ENCODE measurements at places on chromosomes 5 and 9.

- no peak for DNase-seq
Observed at GRCh38 chr5:141485321-141486055, 658 bp downstream of the PCDHGC4 start.

DNA sequence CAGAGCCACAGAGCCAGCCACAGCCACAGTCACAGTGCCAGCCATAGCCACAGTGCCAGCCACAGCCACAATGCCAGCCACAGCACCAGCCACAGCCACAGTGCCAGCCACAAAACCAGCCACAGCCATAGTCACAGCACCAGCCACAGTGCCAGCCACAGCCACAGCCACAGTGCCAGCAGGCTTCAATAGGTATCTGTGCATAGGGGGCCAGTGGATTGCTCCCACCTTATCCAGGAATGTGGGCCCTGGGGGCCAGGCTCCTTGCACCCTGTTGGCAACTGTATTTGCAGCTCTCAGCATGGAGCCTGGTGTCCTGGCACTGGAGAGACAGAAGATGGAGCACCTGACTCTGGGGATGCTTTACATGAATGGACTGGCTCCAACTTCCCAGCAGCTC lies 111.7 kb upstream of the IRX2 start:
- DNase-seq, result no peak

- DNase-seq, result no peak
Observed at GRCh38 chr9:93669116-93669957, 93.0 kb downstream of the PHF2 start.

DNA sequence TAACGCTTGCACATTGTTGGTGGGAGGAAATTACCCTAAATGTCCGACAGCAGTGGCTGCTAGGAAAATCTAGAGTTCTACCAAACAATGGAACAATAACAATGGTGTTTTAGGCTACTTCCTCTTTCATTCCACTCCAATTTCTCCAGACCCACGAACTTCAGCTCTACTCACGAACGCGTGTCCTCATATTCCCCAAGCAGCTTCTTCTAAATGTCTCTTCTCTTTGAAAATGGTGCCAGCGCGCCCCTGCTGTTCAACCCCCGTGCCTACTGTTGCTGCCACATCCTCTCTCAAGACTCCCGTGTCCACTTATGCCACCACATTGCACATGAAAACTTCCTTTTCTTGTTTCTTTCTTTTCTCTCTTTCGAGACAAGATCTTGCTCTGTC lies 25.6 kb downstream of the OR2V2 start:
- peak; percentile 62 for DNase-seq

GRCh38 chr9:27108981-27109541 lies at the start of gene TEK:
TSS of gene TEK (plus strand) at chr9:27109225. CDS start at chr9:27109591, 366 bp downstream.
- no peak for DNase-seq

DNA sequence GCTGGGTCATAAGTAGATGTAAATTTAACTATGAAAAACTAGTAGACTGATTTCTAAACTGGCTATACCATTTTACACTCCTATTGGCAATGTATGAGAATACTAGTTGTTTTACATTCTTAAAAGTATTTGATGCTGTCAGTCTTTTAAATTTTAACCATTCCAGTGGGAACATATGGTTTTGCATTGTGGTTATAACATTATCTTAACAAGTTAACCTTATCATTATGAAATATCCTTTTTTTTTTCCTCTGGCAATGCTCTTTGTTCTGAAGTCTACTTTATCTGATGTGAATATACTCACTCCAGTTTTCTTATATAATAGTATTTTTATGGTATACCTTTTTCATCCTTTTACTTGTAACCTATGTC lies 548.9 kb upstream of the CLINT1 start:
- no peak for DNase-seq

DNA sequence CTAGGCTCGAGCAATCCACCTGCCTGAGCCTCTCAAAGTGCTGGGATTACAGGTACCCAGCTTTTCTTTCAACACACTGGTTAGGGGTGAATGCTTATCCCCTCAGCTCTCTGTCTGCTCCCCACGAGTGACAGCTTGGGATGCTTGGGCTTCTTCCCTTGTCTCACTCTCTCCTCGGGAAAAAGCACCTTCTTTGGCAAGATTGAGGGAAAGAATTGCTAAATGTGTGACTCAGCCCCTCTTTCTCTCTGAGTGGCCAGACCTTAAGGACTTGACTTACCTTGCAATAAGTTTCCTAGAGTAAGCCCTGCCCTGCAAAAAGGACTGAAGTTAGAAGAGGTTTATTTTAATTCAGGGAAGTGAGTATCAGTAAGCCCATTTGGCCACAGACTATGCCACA lies 68.1 kb upstream of the ERBIN start:
- no peak for DNase-seq

DNA sequence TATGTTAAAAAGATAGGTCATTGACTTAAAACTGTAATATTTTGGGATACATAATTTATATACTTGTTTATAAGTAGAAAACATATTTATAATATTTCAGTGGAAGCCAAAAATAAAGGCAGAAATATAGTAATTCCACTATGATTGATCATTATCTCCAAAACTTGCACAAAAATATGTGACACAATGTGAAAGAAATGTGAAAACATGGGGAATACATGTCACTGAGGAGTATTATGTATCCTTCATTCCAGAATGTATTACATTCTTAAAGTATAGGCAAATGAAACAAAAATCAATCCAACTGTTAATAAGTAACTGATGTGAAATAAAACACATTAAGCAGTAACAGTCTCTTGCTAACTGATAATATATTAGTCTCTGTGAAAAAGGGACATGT lies 236.7 kb downstream of the CDH18 start:
- no peak for DNase-seq

- no peak for DNase-seq
Observed at GRCh38 chr5:108278285-108279240, 103.3 kb downstream of the FBXL17 start.

GRCh38 chr5:36861871-36862270 lies 14.7 kb upstream of the NIPBL start:
- no peak for DNase-seq

- no peak for DNase-seq
Observed at GRCh38 chr5:10691826-10692785, 68.9 kb downstream of the DAP start.

DNA sequence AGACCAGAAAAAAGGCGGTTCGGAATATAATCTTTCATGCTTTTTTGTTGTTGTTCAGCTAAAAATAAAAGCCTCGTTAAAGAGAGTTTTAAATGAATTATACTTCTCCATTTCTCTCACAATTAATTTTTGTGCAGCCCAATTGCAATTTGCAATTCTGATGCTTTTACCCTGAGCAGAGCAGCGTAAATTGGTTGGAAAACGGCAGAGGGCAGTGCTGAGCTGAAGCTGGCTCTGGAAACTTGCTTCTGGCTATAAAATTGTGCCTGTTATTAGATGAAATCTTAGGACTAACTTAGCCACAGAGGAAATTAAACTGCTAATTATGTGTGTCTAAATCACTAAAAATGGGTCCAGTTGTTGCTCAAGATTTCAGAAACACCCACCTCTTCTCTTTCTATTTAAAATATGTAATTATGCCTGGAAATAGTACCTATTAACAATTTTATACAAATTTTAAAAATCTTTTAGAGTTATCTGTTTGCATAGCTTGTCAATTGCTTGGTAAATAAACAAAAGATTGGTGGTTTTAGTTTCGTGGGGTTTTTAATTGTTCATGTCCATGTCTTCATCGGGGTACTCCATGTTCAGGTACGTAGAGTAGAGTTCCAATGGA lies 441.8 kb upstream of the TLE4 start:
- peak; percentile 1 for DNase-seq

- no peak for DNase-seq
Observed at GRCh38 chr5:127299678-127300077, 9.1 kb downstream of the MEGF10 start.

DNA sequence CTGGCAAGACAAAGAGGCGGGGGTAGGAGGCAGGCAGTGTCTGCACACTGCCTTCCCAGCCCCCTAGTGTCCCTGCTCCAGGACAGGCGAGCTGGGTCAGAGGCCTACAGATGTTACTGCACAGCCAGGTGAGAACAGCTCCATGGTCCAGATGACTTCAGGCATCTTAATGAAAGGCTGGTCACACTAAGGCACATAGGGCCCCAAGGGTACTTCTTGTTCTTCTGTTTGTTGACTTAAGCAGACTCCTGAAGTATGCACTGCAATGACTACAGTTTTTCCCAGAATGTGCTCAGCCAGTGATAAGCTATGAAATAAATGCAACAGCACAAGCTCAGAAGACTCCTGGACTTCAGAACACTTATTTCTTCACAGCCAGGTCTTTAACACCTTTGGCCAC lies 27.4 kb downstream of the ATPSCKMT start:
- no peak for DNase-seq

DNA sequence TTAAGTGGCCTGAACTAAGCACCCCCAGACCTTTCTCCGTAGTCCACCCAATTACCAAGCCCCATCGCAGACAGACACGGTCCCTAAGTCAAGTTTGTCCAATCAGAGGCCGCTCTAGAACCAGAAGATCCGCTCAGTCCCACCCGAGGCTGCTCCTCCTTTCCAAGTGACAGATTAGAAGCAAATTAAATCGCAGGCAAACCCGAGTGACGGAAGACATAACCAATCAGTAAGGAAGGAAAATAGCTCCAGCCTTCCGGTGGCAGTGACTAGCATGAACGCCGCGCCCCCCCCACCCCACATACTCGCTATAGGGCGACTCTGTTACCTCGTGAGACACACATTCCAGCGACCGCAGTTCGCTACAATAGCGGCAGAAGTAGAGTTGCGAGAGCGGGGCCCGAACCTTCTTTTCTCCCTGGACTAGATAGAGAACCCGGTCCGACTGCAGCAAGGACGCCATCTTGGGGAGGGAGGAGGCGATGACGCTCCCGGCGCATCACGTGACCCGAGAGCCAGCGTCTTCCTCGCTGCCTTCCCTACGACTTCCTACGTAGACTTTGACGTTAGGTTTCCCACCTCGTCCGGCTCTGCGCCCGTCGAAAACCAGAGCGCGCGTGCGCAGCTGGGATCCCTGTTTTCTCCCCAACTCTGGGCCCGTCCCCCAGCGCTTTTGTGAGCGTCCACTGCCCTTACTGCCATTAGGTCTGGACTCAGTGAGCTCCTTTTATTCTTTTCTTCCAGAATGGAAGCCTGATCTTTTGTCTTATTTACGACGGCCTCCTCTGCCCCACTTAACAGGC lies at the start of gene DCTN4:
Gene DCTN4, minus strand, starts transcription at position 487 of the 803 bp plus-strand sequence. Its CDS starts 24 bp downstream, at position 463.
- peak; percentile 97 for DNase-seq

DNA sequence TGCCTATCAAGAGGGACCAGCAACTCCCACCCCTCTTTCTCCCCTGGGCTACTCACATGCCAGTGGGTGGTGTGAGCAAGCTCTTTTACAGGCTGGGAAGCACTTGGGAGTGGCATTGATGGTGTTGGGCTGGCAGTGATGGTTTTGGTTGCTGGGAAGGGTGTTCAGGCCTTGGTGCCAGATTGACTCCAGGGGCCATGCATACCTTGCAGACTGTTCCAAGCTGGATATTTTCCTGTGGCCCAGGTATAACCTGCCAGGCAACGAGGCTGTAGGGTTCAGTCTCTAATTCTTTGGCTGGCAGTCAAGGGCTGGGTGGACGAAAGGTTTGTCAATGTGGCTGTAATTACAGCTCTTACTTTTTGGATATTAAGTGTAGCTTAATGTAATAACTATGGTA lies 177.3 kb downstream of the MACROH2A1 start:
- DNase-seq, result no peak

- DNase-seq, result no peak
Observed at GRCh38 chr9:111186021-111186530, 143.9 kb downstream of the OR2K2 start.

- DNase-seq, result no peak
Observed at GRCh38 chr9:96177005-96177718, 124.8 kb downstream of the HSD17B3 start.

DNA sequence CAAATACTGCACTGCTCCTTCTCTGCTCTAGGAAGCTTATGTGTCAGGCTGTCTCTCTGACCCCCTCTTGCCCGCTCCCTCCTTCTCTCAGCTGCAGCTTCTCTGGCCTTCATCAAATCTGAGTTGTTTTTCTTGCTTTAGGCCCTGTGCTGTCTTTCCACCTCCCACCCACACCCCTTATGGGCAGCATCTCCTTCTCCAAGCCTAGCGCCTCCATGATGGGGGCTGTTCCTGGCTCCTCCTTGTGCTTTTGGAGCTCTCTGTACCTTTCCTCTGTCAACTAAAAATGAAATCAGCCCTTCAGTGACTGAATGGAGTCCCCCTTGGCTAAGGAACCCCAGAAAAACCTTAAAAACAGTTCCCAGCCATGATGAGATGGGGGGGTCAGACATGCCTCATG lies 6.6 kb upstream of the CFAP157 start:
- DNase-seq, result no peak

- DNase-seq, result no peak
Observed at GRCh38 chr9:131188976-131189375, 63.6 kb downstream of the NUP214 start.

GRCh38 chr5:157835041-157835440 lies 23.9 kb downstream of the CLINT1 start:
- no peak for DNase-seq

GRCh38 chr5:135215617-135216470 lies 181.8 kb upstream of the PITX1 start:
- no peak for DNase-seq

GRCh38 chr9:134682026-134682425 lies 40.4 kb downstream of the COL5A1 start:
- DNase-seq, result no peak

GRCh38 chr5:97000391-97000790 lies 64.5 kb downstream of the LNPEP start:
- no peak for DNase-seq

DNA sequence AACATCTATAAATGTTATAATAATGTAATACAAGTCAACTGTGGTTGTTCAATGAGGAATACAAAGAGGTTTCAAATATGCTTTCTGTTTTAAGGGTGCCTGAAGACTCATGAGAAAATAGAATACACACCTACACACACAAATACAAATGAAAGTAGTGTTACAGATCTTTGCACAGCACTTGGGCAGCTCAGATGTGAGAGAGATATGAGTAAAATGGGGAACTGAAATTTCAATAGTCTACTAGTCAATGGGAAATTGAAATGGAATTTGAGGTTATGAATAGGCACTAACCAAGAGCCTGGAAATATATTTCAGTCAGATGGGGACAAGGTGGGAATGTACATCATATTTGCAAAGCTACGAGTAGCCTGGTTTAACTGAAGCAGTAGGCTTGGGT lies 96.6 kb downstream of the ISL1 start:
- no peak for DNase-seq

GRCh38 chr9:91036826-91037510 lies 235.3 kb downstream of the SYK start:
- peak; percentile 89 for DNase-seq

All from activated CD4-positive, alpha-beta T cell treated with anti-CD3 and anti-CD28 coated beads, Interleukin-2, Interleukin-4, amounts not matched to agents 100 ng/mL and 50 ng/mL, durations not matched to agents 16 hours and 8 hours (primary cell).